ENCODE measurements at places on chromosomes 13 and 19.

GRCh38 chr13:30974350-30974749, 41.9 kb downstream of the TEX26 start:
- peaks cover 11% of the 10 kb centered on the region for H3K27me3 ChIP-seq
- H3K27ac ChIP-seq = no peak overlapping the region
- no peaks in the 10 kb centered on the region for H3K36me3 ChIP-seq
- H3K4me1 ChIP-seq = no peaks in the 10 kb centered on the region
- no peak for DNase-seq
- no peak overlapping the region for H3K4me3 ChIP-seq

GRCh38 chr19:35248310-35249145, at the start of gene LSR:
Gene LSR (plus strand): TSS chr19:35249002. CDS start chr19:35249023, 21 bp downstream.
- H3K4me1 ChIP-seq = peaks cover 45% of the 10 kb centered on the region
- H3K36me3 ChIP-seq = peaks cover 23% of the 10 kb centered on the region
- peak; percentile 85 for DNase-seq
- H3K4me3 ChIP-seq = peak within 1 kb of the TSS; percentile 86
- peak within 1 kb of the TSS; percentile 96 for H3K27ac ChIP-seq

DNA sequence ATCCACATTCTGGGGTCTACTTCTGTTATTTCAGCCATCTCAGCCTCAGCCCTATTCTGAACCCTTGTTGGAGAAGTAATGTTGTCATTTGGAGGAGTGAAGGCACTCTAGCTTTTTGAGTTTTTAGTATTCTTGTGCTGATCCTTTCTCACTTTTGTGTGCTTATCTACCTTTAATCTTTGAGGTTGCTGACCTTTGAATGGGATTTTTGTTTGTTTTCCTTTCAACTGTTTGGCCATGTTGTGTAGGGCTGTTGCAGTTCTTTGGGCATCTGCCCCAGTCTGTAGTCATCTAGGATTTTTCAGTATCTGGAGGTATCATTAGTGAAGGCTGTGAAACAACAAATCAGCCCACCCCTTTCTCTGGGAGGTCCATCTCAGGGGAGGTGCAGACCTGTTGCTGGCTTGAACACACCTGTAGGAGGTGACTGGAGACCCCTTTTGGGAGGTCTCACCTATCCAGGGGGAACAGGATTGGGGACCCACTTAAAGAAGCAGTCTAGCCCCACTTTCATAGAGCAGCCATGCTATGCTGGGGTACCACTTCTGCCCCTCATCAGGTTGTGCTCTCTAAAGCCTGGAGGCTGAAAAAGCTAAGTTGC, 1391.4 kb downstream of the UQCRFS1 start:
- no peak overlapping the region for H3K4me3 ChIP-seq
- H3K27ac ChIP-seq = no peak overlapping the region
- DNase-seq = no peak
- no peaks in the 10 kb centered on the region for H3K27me3 ChIP-seq
- no peaks in the 10 kb centered on the region for H3K4me1 ChIP-seq
- peaks cover 33% of the 10 kb centered on the region for H3K36me3 ChIP-seq

DNA sequence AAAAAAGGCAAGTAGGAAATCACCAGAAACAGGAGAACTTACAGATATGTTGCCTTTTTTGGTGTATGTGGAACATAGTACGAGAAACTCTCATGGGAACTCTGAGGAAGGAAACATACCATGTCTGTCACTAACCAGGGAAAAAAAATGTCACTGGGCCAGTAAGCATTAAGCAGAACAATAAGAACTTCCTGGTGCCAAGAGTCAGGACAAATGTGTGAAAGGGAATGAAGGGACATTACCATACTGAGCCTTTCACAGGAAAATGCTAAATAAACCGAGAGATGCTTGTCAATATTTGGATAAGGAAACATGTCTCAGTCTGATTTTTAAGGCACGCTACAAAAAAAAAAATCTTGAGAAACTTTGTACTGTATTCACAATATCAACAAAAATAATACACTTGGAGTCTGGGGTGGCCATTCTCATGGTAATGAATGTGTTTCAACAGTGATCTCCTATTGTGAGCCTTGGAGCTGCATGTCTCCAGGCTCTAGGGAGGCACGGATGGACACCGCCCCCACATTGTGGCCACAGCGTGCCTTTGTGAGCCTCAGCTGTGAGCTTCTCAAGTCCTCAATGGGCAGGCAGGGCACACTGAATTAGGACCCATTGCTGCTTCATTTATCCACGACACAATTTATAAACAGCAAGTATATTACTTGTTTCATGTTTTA, 113.0 kb upstream of the ARGLU1 start:
- no peaks in the 10 kb centered on the region for H3K36me3 ChIP-seq
- no peak overlapping the region for H3K4me3 ChIP-seq
- no peak overlapping the region for H3K27ac ChIP-seq
- DNase-seq = no peak
- H3K27me3 ChIP-seq = peaks cover 4% of the 10 kb centered on the region

- no peak for DNase-seq
- no peak overlapping the region for H3K4me3 ChIP-seq
- H3K27me3 ChIP-seq = no peaks in the 10 kb centered on the region
- H3K4me1 ChIP-seq = no peaks in the 10 kb centered on the region
- no peak overlapping the region for H3K27ac ChIP-seq
- H3K36me3 ChIP-seq = peaks cover 19% of the 10 kb centered on the region
These were observed 15.9 kb downstream of the MLLT1 start for GRCh38 chr19:6263735-6264444.

- peaks cover 3% of the 10 kb centered on the region for H3K27me3 ChIP-seq
- no peaks in the 10 kb centered on the region for H3K36me3 ChIP-seq
- H3K27ac ChIP-seq = no peak overlapping the region
- H3K4me3 ChIP-seq = no peak overlapping the region
- peaks cover 17% of the 10 kb centered on the region for H3K4me1 ChIP-seq
- no peak for DNase-seq
These were observed 2.7 kb downstream of the KLF5 start for GRCh38 chr13:73061473-73061872.

DNA sequence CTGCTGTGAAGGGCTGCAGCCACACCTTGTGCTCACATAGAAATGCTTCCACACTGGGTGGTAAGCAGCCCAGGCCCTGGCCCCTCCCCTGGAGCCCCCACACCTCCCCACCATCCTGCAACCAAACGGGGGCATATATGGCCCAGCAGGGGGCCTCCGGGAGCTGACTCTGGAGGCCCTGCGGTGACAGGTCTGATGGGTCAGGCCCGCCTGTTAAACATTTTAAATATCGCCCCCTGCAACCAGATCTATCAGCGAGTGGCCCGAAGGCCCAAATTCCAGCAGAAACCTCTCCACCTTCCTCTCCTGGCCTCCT, 48.0 kb upstream of the KATNAL1 start:
- no peaks in the 10 kb centered on the region for H3K4me1 ChIP-seq
- no peak overlapping the region for H3K27ac ChIP-seq
- no peak overlapping the region for H3K4me3 ChIP-seq
- no peak for DNase-seq

DNA sequence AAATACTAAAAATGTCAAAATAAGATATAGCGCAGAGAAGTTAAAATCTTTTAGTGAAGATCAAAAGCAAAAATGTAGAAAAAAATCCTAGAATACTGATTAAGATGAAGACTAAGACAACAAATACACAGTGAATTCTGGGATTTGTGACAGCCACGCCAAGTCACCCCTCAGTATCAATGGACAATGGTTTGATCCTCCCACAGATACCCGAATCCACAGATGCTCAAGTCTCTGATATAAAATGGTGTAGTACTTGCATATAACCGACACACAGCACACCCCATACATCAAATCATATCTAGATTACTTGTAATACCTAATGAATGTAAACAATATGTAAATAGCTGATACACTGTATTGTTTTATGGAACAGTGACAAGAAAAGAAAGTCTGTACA, 5.9 kb downstream of the MIPEP start:
- H3K27ac ChIP-seq = no peak overlapping the region
- H3K36me3 ChIP-seq = peaks cover 14% of the 10 kb centered on the region
- DNase-seq = no peak
- no peaks in the 10 kb centered on the region for H3K27me3 ChIP-seq
- H3K4me3 ChIP-seq = no peak overlapping the region

DNA sequence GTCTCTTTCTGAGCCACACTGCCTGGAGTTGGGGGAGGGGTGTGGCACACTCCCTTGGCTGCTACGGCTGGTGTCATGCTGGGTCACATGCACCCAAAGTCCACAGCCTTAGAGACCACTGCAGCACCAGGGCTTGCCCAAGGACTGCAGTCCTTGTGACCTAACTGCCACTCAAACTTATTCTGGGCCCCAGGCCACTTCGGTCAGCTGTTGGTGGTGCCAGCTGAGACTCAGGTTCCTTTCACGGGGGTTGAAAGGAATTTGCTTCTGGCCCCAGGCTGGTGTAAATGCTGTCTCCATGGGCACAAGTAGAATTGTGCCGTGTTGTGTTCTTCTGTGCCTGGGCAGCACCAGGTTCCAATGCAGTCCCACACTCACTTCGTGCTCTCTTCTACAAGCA, 9.5 kb upstream of the VN1R1 start:
- no peaks in the 10 kb centered on the region for H3K4me1 ChIP-seq
- no peak for DNase-seq

DNA sequence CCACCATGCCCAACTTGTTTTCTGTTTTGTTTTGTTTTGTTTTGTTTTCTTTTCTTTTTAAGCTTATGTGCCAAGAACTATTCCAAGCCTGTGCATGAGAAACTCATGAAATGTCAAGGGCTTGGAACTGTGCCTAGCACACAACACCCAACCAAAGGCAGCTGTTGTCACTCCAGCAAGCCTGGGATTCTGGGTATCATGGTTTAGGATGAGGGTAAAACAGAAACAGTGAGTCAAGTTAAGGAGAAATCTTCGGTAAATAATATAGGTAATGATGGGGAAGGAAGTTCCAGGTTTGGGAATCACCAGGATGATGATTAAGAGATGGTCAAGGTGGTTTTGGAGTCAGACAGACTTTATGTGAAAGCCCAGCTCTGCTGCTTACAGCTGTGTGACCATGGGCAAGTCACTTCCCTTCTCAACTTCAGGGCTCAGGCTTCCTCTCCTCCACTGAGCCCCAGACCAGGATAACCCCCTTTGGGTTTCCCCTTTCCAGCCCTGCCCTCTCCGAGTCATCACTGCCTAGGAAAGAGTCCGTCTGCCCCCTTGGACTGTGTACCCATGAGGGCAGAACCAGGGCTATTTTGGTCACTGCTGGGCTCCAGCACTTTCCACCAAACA, 5.0 kb downstream of the PVR start:
- no peak overlapping the region for H3K27ac ChIP-seq
- no peaks in the 10 kb centered on the region for H3K36me3 ChIP-seq
- no peak for DNase-seq
- H3K4me1 ChIP-seq = no peaks in the 10 kb centered on the region

DNA sequence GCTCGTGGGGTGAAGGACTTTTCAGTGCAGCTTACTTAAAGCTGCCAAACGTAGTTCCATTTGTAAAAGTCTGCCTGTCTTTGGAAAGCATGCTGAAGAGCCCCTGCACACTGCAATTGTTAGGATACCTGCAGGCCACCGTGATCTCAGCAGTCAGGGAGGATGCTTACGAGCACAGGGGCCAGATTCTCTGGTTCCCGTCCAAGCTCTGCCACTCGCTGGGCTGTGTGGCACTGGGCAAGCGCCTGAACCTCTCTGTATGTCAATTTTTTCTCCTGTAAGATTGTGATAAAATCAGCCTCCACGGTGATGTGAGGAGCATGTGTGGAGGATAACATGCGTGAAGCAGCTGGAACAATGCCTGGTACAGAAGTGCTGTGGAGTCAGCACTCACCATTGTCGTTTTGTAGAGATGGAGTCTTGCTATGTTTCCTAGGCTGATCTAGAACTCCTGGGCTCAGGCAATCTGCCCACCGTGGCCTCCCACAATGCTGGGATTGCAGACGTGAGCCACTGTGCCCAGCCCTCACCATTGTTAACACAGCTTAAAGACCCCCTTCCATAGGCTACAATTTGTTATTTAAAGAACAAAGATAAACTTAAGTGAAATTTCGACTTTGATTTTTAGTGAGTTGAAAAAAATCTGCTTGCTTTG, 3.5 kb downstream of the ADPRHL1 start:
- peak overlapping the region; percentile 68 for H3K4me3 ChIP-seq
- no peak for DNase-seq
- no peaks in the 10 kb centered on the region for H3K4me1 ChIP-seq
- peak overlapping the region; percentile 66 for H3K27ac ChIP-seq

- no peak for DNase-seq
- peaks cover 36% of the 10 kb centered on the region for H3K36me3 ChIP-seq
- no peak overlapping the region for H3K27ac ChIP-seq
- H3K4me1 ChIP-seq = peaks cover 29% of the 10 kb centered on the region
- H3K4me3 ChIP-seq = no peak overlapping the region
These were observed 140.3 kb downstream of the PDS5B start for GRCh38 chr13:32726374-32727037.

DNA sequence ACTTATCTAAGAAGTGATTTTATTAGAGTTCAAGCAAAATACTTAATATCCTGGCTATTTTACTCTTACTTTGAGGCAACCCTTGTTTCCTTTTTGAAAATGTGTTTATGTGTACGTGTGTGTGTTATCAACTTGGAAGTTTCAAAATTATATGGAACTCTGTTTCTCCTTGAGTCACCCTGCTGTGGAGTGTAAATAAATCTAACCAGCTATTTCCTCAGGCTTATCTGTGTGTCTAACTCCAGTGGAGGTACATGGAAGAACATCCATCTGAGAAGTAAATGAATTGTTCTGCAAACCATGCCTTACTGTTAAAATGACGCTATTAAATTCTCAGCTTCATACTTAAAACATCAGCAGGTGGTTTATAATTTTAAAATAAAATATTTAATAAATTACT, 583.4 kb upstream of the SLITRK5 start:
- H3K4me1 ChIP-seq = no peaks in the 10 kb centered on the region
- H3K4me3 ChIP-seq = no peak overlapping the region
- H3K27ac ChIP-seq = no peak overlapping the region
- no peaks in the 10 kb centered on the region for H3K27me3 ChIP-seq
- no peaks in the 10 kb centered on the region for H3K36me3 ChIP-seq
- DNase-seq = no peak

GRCh38 chr19:30566681-30567420, 194.7 kb downstream of the ZNF536 start:
- no peak for DNase-seq
- no peaks in the 10 kb centered on the region for H3K27me3 ChIP-seq
- H3K27ac ChIP-seq = no peak overlapping the region
- H3K36me3 ChIP-seq = no peaks in the 10 kb centered on the region
- H3K4me3 ChIP-seq = no peak overlapping the region

- H3K27me3 ChIP-seq = peaks cover 2% of the 10 kb centered on the region
- H3K4me1 ChIP-seq = peaks cover 30% of the 10 kb centered on the region
- H3K27ac ChIP-seq = peak overlapping the region; percentile 38
- H3K4me3 ChIP-seq = no peak overlapping the region
These were observed 13.5 kb upstream of the TPM4 start for GRCh38 chr19:16062789-16063188.

Measured in activated CD4-positive, alpha-beta memory T cell treated with anti-CD3 and anti-CD28 coated beads for 36 hours (primary cell).